ENCODE measurements at places on chromosomes 6 and 20.

DNA sequence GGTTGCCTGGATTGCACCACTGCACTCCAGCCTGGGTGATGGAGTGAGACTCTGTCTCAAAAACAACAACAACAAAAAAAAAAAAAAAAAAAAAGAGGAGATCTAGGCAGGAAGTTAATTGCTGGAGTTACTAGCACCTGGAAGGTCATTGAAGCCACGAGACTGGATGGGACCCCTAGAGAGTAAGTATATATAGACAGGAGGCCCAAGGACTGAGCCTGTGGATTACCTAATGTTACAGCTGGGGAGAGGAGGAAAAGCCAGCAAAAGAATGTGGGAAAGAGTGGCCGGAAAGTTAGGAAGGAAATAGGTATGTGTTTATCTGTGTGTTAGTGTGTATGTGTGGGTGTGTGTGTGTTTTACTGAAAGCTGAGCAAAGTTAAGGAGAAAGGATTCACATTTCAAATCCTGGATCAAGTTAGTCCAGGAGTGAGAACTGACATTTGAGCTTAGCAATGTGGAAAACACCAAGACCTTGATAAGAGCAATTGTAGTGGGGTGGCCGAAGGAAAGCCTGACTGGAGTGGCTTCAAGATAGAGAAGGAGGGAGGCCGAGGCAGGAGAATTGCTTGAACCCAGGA lies 38.4 kb downstream of the ANKRD6 start:
- DNase-seq: no peak

GRCh38 chr6:126396131-126396530 lies 56.2 kb downstream of the CENPW start:
- no peak for DNase-seq

GRCh38 chr6:36285187-36285671 lies 15.4 kb downstream of the PNPLA1 start:
- DNase-seq: no peak

DNA sequence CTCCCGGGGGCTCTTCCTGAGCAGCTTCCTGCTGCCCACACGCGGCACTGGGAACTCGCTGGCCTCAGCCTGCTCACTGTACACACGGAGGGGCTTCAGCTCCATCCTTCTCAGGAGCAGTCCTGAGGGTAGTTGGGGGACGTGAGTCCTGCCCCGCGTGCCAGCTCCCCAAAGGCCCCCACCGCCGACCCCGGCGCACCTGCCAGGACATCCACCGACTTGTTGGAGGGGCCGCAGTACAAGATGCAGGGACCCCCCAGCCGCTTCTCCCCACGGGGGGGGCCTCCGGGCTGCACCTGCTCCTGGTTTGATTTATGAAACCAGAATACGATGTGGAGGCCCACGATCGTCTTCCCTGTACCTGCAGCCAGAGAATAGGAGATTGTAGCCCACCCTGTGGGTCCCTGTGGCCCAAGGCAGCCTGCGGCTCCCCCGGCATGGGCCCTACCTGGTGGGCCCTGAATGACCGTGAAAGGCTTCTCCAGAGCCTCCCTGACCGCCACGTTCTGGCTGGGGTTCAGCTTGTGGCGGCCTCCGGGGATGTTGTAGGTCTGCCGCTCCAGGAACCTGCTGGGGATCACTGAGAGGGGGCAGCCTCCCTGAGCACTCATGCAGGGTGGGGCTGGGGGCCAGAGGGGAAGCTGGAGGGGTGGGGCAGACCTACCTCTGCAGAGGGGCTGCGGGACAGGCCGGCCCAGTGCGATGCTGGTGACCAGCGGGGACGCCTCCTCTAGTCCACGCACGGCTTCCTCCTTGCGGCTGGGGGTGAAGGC lies 7.9 kb downstream of the FNDC11 start:
- DNase-seq: no peak

GRCh38 chr6:139612135-139612465 lies 237.7 kb upstream of the CITED2 start:
- no peak for DNase-seq

GRCh38 chr6:64081453-64081852 lies 445.9 kb downstream of the PHF3 start:
- DNase-seq: no peak

Data from stimulated activated CD8-positive, alpha-beta memory T cell treated with anti-CD3 and anti-CD28 coated beads, Interleukin-15, amount 100 ng/mL, for 48 hours (primary cell).